ENCODE measurements at places on chromosomes 5 and 9.
A peak's percentile ranks its signal among the peaks of the same experiment; 100 is the strongest.

GRCh38 chr5:39176759-39177630 is 42.4 kb downstream of the FYB1 start:
- DNase-seq = no peak

DNA sequence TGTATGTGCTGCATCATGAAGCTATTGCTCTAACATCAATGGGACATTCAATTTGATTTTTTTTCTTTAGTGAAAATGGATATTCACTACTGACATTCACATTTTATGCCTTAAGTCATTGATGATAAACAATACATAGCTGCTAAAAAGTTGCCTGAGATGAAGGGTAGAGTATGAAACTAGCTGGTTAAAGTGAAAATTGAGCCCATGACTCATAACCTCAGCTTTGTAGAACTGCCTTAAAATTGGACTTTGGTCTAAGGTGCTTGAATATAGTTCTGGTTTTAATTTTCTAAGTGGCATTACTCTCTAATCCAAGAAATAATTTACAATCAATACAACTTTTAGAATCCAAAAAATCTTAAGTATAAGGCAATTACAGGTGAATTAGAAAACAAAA is 740.4 kb upstream of the RIOK2 start:
- DNase-seq = no peak

GRCh38 chr9:123615381-123615780 is 259.4 kb downstream of the CRB2 start:
- no peak for DNase-seq

DNA sequence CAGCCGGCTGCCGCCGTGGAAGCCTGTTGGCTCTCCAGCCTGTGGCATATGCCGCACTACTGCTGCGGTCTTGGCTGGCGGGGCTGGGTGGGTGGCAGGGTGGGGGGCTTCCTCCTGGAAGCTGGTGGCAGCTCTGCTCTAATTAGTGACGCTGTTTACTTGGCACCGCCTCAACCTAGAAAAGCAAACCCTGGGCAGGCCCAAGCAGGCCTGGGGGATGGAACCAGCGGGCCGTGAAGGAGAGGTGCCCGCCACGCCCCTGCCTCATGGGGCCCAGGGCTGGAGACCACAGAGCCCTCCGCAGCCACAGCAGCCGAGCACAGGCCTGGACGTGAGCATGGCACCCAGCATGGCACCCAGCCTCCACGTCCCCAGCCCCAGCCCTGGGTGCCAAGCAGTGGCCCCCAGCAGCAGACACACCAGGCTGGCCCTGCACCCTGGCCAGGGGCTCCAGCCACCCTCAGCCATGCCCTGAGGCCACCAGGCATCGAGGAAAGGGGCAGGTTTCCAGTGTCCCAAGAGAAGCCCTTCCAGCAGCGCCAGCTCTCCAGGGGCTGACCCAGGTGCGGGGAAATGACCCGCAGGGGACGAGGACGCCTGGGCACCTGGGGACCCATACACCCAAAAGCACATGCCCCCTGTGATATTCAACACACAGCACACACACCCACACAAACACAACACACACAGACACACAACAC is 5.4 kb upstream of the CCDC187 start:
- DNase-seq = no peak

GRCh38 chr5:1054799-1055775 is 46.5 kb downstream of the NKD2 start:
- no peak for DNase-seq

DNA sequence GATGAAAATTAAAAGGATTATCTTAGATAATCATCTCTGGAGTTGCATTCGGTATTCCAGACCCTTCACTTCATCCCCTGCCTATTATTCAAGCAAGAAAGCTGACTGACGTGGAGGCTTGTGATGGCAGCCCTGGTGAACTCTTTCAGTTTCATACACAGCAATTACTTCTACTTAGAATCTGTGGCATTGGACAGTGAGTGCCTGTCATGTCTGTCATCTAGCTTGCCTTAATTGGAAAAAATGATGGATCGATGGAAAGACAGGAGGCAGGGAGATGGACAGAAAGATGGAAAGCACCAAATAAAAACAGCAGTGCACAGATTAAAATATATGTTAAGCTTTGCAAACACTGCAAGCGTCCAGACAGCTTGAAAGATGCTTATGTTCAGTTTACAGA is 1371.0 kb upstream of the CDH6 start:
- DNase-seq = no peak

- DNase-seq = peak; percentile 61
Measured at GRCh38 chr9:128902351-128903078, 18.3 kb upstream of the PHYHD1 start.

DNA sequence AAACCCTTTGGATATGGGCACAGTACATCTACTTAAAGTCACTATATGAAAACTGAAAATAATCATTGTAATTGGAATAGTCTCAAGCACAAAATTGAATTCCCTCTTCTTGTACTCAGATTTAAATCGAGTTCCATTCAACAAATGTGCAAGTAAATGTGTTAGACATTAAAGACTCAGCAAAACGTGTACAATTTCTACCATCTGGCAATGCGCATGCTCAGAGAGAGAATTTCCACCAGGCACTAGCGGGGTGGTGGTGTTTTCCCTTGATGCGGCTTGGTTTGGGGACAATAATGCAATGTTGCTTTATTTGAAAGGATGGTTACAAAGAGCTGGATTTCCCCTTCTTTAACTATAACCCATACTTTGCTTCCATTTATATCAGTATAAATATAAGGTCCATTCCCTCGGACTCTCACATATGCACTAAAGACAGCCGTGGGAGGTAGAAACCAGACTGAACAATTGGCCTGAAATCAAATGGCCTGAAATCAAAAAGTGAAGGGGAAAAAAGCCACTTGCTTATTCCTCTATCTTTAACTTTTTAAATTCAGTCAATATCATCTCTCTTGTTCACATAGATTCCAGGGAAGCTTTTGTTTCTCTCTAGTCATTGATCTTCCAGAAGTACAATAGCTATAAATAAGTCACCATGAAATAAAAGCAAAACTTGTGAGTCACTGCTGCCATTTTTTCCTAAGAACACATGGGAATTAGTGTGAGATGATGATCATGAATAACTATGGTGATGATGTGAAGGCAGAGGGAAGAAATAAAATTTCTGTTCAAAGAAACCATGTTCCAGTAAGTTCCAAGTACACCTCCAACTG is 59.2 kb downstream of the ADAMTS12 start:
- DNase-seq = no peak

- DNase-seq = no peak
Measured at GRCh38 chr9:23769307-23769935, 56.6 kb downstream of the ELAVL2 start.

- DNase-seq = no peak
Measured at GRCh38 chr5:83846624-83847350, 126.1 kb upstream of the HAPLN1 start.

DNA sequence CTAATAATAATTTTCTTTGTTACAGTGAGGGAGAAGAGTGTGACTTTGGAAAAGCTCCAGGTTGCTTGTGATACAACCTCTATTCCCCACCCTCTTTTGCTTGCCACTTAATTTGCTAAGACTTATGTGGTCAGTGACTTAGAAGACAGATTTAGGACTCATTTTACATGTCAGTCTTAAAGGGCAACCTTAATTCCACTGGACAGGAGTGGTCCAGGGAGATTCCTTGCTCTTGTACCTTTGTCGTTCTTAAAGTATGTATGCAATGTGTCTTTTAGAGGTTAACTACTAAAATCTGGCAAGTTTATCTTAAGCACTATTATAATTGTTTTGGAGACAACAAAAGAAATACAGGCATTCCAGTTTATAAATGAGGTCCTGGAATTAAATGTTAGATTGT is 20.0 kb downstream of the SLC30A5 start:
- no peak for DNase-seq

- no peak for DNase-seq
Measured at GRCh38 chr5:154686490-154686889, 68.7 kb upstream of the LARP1 start.

DNA sequence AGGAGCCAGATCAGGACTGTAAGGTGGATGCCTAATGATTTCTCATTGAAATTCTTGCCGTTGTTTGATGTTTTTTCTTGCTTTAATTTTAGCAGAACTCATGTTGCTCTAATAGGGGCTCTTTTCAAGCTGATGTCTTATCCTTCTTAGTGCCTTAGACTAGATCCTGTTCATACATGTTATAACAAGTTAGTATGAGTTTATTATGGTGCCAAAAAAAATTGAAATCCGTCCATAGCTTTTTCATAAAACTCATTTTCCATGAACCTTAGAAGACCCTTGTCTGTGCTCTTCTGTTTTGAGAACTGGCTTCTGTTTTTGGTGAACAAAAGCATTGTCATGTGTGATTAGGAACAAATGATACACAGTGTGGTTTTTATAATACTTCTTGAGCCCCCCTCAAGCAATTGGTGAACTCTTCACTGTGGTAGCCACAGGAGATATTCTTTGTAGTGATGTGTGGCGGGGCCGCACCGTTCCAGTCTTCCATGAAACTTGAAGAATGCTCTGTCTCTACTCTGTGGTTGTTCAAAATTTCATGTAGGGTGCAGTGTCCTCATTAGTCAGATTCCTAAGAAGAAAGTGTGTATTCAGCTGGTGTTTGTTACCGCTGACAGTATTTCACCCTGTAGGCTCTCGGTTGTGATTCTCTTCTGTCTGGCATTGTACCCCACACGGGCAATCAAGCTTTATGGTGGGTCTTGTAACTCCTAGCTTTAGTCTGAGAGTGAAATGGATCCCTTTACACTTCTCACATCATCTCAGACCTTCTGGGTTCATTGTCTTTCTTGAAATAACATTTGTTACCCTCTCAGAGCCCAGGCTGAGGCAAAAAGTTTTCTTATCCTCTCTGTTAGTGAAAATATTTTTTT is 10.7 kb downstream of the OTULIN start:
- no peak for DNase-seq

- DNase-seq = no peak
Measured at GRCh38 chr5:80195837-80196400, 59.9 kb downstream of the SERINC5 start.

GRCh38 chr9:87276851-87277261 is 220.8 kb upstream of the DAPK1 start:
- no peak for DNase-seq
